ENCODE measurements at places on chromosomes 2 and 18. TPM values are rescaled to one million over a fixed set of nuclear protein-coding genes. Genes with fewer than 3 reads are reported as not detected.

- DNase-seq, result no peak
Measured at GRCh38 chr2:46269001-46269400, 28.2 kb upstream of the EPAS1 start.

PLCD4 gene
- 0.77 TPM for total RNA-seq

GRCh38 chr18:55324166-55324565 lies 263.8 kb downstream of the TCF4 start:
- DNase-seq, result no peak

- no peak for DNase-seq
Measured at GRCh38 chr2:100470898-100471514, 724 bp downstream of the NMS start.

SERPINB3 gene
- total RNA-seq, result not detected

- DNase-seq, result no peak
Measured at GRCh38 chr2:127561371-127561770, 25.9 kb downstream of the MYO7B start.

GRCh38 chr2:8328217-8328616 lies 353.6 kb upstream of the ID2 start:
- no peak for DNase-seq

AQP12A gene
- not detected for total RNA-seq

LBX2 gene
- total RNA-seq, result not detected

GRCh38 chr2:24744356-24744755 lies 48.8 kb downstream of the PTRHD1 start:
- no peak for DNase-seq

DNA sequence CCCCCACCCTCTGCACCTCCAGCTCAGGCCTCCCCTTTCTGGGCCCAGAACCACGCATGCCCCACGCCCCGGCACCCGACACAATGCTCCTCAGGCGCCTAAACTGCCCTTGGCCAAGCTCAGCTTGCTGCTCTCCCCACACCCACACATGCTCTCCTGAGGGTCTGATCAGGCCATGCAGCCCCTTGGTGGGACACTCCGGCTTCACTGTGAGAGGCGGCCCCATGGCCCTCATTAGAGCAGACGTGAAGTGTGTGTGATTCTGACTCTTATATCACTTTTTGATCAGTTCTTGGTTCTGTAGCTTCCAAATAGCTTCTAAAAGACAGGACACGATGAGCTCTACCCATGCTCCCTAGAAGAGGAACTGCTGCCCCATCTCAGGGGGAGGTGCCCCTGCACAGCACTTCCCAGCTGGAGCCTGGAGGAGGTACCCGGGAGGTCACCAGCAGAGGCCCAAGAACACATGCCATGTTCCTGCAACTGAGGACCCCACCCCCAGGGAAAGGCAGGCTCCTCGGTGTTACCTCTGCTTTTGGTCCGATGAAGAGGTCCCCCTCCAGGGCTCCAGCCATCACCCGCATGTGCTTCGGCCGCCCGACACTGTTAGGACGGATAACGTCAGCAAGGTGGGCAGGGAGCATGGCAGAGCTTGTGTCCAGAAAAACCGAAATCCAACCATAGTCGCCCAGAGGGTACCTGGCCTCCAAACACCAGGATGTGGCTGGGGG lies 3.6 kb downstream of the ACTR1B start:
- DNase-seq, result no peak

DNA sequence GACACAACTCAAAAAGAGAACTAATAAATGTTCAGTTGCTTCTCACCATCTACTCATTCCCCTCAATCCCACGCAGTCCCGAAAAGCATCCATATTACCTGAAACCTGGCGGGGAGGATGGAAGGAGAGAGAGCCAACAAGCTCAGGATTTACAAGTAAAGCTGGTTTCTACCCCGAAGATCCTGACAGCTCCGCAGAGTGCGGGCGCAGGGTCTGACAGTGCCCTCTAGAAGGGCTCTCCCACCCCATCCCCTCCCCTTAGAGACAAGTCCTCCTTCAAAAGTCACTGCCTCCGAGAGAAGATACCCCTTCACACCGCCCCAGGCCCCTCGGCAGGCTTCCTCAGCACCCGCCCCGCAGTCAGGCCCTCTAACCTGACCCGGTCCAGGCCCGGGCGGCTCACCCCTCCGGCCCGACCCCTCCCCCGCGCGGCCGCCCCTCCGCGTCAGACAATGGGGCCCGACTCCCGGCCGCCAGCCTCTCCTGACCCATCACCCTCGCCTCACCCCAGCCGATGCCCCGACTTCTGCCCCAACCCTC lies 550 bp downstream of the RAB1A start:
- DNase-seq, result peak; percentile 46

ALPI gene
- total RNA-seq, result not detected

- no peak for DNase-seq
Measured at GRCh38 chr2:187803816-187804215, 249.6 kb upstream of the TFPI start.

ANKRD30B gene
- not detected for total RNA-seq

- DNase-seq, result no peak
Measured at GRCh38 chr2:20355131-20355530, 4.5 kb upstream of the PUM2 start.

- no peak for DNase-seq
Measured at GRCh38 chr2:36481709-36482108, 116.3 kb downstream of the FEZ2 start.

DNA sequence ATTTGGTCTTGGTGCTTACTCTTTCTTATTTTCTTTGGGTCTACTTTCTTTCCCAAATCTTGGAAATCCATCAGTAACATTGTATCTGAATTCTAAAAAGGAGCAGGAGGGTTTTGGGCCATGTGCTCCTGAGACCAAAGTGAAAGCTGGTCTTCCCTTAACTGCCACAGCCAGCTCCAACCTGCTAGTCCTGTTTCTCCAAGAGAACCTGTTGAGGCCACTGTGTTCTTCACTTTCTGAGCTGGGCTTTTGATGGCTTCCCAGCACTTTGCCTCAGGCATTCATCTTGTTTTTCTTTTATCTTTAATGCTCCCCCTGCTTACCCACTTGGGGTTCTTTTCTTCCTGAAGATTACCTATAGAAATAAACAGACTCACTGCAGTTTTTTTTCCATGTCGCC lies 53.3 kb downstream of the ARHGAP28 start:
- DNase-seq, result no peak

- no peak for DNase-seq
Measured at GRCh38 chr2:74957886-74958273, 563 bp upstream of the POLE4 start.
